Caco-2 (cell line): ENCODE measurements at places on chromosomes 1 and 21.

- no peak for DNase-seq
Observed at GRCh38 chr1:151157067-151157531, 650 bp downstream of the TNFAIP8L2 start.

DNA sequence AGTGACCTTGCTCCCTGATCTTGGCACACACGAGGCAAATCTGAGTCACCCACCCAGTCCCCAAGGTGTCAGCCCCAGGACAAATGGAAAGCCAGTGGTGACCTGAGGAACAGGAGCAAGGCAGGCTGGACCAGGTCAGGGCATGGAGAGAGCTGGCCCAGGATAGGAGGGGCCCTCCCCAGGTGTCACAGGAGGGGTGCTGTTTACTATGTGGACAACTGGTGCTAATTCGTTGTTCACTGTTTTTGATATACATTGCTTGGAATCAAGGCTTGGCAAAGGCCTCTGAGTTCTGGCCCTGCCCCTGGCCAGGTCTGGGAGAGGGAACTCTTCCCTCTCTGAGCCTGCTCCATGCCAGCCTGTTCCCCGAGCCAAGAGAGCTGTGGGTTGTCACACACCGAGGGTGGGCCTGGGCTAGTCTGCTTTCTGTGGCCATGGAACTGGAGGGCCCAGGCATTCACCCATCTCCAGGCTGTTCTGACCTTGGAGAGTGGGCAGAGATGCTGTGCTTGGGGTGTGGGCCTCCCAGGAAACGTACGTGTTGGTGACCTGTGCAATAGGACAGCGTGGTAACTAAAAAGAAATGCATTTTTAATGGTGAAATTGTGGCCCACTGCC, 41.8 kb downstream of the CRYAA start:
- DNase-seq = peak; percentile 22

DNA sequence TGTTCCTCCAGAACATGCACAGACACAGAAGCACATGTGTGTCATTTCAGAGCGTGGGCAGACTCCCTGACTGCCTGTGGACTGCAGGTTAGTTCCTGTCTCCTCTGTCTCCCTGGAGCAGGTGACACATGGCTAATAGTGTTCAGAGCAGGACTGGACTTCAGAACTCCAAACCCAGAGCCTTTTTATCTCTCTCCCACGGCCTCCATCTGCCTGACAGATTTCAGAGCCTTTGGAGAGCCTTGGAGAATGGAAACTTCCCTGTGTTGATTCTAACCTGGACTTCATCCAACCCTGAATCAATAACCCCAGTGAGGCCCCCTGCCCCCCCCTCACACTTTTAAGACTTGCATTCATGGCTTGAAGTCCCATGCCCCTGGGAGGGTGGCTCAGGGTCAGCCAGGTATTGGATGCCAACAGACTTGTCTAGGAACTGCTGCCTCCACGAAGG, 44.4 kb downstream of the C1orf198 start:
- no peak for DNase-seq

DNA sequence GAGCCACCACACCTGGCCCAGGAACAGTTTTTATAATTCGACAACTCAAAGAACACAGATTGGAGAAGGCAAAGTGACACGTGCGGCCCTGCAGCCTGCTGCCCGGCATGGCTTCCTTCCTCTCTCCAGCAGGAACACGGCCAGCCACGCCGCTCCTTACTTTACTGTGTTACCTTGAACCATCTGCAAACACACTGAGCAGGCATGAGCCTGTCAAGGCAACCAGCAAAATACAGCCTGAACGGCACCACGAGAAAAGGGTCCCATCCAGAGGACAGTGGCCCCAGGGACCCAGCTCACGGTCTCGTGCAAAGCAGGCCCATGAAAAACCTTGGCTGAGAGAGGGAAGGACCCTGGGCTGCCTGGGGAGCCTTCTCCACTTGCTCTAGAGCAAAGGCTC, 38.8 kb downstream of the NPHP4 start:
- DNase-seq = no peak

DNA sequence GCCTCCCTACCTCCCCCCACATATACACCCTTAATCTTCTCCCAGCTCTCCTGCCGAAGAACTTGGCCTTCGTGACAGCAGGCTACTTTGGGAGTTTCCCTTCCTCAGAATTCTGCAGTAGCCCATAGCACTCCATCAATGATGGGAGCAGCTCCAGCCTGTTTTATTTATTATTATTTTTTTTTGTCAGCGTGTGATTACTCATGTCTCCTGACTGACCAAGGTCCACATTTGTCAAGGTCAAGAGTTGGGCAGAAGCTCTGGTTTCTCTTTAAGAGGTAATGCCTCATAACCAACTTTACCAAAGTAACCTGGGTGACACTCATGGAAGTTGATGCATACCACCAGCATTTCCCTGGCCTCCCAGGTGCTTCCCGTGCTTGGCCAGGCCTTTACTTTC, 125.4 kb downstream of the ZZZ3 start:
- no peak for DNase-seq

DNA sequence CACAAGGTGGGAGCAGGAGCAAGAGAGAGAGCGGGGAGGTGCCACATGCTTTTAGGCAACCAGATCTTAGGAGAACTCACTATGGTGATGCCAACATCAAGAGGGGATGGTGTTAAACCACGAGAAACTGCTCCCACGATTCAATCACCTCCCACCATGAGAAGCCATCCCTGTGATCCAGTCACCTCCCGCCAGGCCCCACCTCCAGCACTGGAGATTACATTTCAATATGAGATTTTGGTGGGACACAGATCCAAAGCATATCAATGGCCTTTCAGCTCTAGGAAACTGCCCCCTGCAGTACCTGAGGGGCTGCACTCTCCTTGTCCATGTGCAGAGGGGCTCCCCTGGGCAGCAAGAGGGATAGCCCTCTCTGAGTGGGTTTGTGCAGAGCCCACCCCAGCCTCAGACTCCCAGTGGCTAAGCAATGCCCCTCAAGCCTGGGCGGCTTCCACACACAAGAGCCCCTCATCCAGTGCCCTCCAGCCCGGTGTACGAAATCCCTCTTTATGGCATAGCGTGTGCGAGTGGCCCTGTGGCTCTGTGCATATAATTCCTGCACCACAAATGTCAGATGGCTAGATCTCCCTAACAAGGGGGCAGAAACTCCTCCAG, 15.5 kb upstream of the PRDM16 start:
- no peak for DNase-seq

- DNase-seq = peak; percentile 69
Observed at GRCh38 chr1:160954158-160955104, at the start of gene ITLN2. TSS of gene ITLN2 (minus strand) at chr1:160954809. CDS start at chr1:160954741, 68 bp downstream.

DNA sequence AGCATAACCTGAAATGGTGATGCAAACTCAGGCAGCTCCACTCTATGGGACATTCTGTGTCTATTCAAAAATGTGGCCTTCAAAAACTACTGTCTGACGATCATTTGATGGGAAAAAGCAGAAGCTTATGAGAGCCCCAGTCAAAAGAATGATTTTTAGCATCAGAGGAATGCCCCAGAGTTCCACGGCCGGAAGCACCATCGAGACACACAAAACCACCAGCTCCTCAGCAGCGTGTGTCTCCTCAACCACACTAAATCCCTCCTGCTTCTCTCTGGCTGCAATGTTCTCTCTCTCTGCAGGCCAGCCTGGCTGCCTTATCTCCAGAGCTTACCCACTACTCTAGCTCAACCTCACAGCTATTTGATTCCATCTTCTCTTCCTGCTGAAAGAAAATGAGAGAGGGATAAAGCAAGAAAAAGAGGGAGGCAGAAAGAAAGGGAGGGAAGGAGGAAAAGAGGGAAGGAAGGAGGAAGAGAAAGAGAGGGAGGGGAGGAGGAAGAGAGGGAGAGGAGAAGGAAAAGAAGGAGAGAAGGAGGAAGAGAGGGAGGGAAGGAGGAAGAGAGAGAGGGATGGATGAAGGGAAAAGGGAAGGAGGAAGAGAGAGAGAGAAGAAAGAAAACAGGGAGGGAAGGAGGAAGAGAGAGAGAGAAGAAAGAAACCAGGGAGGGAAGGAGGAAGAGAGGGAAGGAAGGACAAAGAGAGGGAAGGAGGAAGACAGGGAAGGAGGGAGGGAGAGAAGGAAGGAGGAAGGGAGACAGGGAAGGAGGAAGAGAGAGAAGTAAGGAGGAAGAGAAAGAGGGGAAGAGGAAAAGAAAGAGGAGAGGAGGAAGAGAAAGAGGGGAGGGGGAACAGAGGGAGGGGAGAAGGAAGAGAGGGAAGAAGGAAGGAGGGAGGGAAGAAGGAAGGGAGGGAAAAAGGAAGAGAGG, 33.5 kb upstream of the LAPTM5 start:
- no peak for DNase-seq

DNA sequence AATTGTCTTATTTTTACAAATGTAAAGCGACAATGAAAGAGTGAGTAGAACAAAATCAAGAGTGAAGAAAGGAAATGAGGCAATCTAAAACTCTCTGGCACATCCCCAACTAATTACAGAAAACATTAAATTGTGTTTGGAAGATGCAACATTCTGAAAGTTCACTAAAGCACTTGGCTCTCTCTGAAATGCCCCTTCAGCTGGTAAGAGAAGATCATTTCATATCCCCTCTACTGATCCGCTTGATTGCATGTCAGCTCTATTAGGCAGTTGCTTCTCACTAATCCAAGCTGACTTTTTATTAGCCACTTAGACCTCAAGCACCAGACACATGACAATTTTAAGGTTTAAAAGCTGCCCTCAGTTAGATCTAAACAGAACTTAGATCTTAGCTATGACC, 262.8 kb upstream of the PRMT6 start:
- no peak for DNase-seq

GRCh38 chr1:217322834-217323233, 308.1 kb downstream of the GPATCH2 start:
- DNase-seq = no peak
